Activated CD4-positive, alpha-beta T cell treated with anti-CD3 and anti-CD28 coated beads, Interleukin-2, amount 50 U/mL, for 4 hours (primary cell): ENCODE measurements at places on chromosomes 12 and 14.
A peak's percentile ranks its signal among the peaks of the same experiment; 100 is the strongest.

- DNase-seq = no peak
These were observed 105.2 kb upstream of the CDKN3 start for GRCh38 chr14:54291491-54292191.

DNA sequence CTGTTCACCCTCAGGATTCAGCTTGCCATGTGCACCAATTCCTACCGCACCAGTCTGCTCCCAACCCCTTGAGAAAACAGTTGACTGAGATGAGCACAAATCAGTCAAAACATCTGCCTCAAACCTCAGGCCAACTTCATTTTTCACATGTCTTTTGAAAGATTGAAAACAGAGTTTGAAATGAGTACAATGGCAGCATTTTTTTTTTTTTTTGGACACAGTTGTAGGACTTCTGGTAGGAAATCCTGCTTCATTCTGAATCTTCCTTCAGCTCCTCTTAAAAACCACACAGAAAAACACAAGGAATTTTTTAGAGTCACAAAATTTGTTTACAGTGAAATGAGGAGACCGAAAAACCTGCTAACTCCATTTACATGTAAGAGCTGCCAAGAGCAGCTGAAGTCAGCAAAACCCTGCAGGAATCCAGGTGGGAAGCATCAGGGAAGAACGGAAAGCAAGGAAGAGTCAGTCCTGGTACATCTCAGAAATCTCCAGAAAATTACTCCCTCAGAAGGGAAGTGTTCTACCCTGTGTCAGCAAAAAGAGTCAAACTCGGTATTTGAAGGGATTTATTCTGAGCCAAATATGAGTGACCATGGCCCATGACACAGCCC lies 100.3 kb upstream of the TMTC1 start:
- DNase-seq = no peak

DNA sequence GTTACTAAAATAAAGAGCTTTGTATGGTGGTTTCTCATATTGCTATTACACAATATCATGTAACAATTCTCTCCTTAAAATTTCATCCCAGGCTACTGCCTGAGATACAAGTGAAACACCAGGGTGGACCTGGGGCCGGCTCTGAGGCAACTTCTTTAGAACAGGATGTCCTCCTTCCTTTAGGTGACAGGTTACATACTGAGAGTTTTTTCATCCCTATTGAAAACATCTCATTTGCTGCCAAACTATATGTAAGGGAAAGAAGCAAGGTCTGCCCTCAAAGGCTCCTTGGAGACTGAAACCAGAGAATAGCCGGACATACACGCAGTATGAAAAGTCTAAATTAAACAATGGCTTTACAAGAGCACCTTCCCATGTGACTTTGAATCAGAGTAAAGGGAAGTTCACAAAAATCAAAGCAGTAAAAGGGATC lies 139.9 kb downstream of the DUSP6 start:
- DNase-seq = no peak

GRCh38 chr12:114729731-114730130 lies 45.8 kb upstream of the TBX3 start:
- no peak for DNase-seq

DNA sequence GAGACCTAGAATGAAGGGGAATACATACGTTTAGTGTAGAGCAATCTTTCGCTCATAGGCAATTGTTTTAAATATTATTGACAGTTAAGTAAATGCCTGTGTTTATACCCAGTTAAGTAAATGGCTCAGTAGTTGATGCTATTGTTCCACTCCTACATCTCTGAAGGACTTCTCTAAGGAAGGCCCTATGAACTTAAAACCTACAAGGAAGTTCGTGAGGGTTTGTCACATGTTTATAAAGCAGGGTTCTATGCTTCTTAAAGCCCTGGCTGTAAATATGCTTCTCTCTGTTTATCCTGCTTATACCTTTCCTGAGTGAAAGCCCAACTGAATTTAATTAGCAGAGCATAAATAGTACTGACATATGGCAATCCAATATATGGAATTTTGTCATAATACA lies 282.1 kb upstream of the NPAS3 start:
- DNase-seq = no peak

GRCh38 chr12:12025799-12026386 lies 44.8 kb upstream of the BCL2L14 start:
- no peak for DNase-seq

DNA sequence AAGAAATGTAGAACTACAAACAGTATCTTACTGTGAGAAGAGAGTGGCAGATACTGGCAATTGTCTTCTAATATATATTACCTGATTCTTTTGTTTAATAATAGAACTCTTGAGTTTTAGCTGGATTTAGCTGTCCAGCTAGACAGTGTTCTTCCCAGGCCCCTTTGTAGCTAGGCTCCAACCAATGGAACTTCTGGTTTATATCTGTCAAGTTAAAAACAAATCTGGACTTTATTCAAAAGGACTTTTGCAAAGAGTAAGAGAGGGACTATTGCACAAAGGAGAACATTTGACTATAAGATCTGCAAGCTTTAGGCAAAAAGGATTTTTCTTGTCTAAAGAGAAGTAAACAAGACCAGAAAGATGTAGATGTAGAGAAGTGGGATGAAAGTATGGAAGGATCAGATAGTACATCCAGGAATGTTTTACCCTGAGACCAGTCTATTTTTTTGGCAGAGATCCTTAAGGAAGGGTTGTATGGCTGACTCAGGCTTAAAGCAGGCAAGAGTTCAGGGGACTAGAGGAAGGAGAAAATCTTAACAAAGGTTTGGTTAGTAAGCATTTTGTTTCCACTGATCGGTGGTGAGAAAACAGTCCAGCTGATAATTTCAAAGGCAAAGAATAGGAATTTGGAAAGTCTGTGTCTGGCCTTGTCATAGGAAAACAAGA lies 111.1 kb upstream of the PLEKHA5 start:
- DNase-seq = no peak

GRCh38 chr14:70622111-70622712 lies 19.5 kb upstream of the TTC9 start:
- DNase-seq = peak; percentile 44

DNA sequence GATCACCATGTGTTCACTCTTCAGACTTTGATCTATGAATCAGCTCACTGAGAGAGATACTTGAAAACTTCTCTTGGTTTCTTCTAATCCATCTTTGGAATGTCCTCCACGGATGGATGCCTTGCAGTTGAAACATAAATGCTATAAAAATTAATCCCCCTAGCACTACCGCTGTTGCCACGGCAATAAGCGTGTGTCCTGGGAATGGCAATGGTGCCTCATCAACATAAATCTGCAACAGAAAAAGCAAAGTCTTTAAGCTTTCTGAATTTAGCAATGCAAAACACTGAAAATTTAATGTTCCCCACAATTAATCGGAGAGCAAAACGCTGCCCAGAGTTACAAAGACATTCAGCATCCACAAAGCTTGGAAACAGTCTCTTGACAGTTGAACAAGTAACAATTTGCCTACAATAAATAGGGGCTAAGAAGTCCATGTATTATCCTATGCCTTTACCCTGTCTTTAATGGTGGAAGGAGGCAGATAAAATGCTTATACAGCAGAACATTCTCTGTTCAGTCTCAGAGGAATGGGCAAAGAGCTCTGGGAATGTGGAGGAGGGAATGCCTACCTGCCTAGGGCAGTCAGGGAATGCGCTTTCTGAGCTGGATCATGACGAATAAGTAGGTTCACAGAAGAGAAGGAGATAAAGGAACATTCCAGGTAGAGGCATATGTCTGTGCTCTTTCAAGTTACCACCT lies 70.9 kb upstream of the PPP4R3A start:
- no peak for DNase-seq

GRCh38 chr14:68779761-68780323 lies 13.0 kb downstream of the ZFP36L1 start:
- no peak for DNase-seq

DNA sequence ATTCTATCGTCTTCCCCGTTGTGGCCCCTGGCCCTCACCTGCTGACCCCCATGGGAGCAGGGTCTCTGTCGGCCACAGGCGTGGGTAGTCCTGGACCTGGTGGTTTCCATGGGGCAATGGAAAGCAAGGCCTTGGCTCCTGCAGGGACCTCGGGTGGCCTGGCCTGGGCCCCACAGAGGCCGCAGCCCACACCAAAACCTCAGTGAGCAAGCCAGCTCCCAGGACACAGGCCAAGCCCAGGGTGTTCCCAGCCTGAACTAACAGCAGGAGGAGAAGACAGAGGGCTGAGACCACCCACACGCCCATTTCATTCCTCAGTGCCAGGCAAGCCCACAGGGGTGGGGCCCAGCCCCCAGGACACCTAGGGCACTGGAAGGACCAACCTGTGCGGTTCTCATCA lies 16.9 kb downstream of the ABCB9 start:
- DNase-seq = no peak

DNA sequence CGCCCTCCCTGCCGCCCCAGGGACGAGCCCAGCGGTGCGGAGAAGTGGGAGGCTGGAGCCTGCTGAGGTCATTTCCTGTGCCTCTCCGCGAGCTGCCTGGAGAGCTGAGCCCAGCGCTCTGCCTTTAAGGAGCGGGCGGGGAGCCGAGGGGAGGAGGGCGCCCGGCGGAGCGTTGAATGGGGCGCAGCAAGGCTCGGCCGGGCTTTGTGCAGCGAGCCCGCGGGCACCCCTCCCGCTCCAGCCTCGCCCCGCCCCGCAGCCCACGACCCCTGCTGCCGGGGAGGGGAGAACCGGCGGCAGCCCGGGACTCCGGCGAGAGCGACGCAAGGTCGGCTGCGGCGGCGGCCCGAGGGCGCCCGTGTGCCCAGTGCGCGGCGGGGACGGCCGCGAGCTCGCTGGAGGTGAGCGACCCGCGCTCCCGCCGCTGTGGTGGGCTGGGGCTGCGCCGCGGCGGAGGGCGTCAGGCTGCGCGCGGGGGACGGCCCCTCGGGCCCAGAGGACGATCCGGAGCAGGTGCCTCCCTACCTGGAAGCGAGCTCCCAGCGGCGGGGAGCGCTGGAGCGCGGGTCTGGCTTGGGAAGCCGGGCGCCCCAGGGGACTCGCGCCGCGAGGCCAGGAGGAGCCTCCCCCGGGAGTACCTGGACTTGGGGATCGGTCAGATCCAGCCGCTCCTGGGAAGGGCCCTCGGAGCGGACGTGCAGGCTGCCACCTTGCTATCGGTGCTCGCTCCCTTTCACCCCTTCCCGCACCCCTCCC lies at the start of gene PLEKHH1:
TSS of gene PLEKHH1 (plus strand) at position 293 of the 756 bp plus-strand sequence. CDS start 8,578 bp downstream, outside the sequence.
- DNase-seq = peak; percentile 40

GRCh38 chr14:65297744-65298143 lies 114.8 kb upstream of the FUT8 start:
- DNase-seq = no peak

DNA sequence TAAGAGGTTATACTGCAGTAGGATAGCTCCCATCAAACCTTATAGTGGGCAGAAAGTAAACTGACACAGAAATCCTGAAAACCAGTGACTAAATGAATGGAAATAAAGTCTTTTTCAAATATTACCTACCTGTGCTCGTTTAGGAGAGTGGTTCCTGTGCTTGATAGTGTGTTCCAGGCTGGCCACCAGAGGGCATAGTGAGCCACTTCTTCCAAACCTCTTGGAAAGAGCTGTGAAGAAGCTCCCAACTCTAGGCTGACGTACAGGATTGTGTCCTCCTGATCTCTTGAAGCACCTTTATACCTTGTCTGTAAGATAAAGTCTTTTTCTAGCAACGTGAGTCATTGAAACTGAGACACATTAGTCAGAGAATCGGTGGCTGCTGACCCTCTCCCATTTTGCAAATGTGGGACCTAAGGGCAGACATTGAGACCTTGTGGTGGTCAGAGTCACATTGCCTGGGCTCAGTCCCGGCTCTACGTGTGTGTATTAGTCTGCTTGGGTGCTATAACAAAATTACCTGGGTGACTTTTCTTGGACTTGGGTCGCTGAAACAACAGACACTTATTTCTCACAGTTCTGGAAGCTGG lies 17.6 kb downstream of the TDP1 start:
- DNase-seq = peak; percentile 53

DNA sequence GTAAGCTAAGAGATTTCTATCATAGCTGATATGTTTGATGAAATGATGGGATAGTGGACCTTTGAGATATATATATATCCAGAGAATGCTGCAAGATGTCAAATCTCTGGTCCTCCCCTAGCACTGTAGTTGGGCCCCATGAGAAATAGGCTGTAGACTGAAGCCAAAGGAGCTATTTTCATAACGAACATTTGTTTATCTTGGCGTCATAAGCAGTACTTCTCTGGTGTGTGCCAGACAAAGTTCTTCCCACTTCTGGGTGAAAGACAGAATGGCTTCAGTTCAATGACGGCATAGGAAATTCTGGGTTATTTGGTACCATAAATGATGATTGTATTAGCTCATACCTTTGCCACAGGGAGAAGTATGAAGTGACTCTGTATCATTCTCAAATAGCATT lies 534.3 kb downstream of the SOX5 start:
- no peak for DNase-seq

DNA sequence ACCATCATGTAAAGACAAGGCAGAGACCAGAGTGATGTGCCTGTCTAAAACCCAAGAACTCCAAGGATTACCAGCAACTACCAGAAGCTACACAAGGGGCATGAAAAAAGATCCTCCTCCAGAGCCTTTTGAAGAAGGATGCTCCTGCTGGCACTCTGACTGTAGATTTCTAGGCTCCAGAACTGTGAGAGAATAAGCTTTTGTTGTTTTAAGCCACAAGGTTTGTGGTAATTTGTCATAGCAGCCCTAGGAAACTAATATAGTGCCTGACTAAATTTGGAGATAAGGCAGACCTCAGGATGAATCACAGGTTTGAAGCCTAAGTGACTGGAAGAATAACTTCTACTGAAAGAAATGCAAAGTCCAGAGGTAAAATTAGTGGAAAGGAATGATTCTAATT lies 132.9 kb downstream of the CEP83 start:
- DNase-seq = no peak

GRCh38 chr14:38391334-38391733 lies 135.4 kb upstream of the CLEC14A start:
- no peak for DNase-seq

- DNase-seq = no peak
These were observed 114.3 kb downstream of the NPAS3 start for GRCh38 chr14:33052943-33053342.

DNA sequence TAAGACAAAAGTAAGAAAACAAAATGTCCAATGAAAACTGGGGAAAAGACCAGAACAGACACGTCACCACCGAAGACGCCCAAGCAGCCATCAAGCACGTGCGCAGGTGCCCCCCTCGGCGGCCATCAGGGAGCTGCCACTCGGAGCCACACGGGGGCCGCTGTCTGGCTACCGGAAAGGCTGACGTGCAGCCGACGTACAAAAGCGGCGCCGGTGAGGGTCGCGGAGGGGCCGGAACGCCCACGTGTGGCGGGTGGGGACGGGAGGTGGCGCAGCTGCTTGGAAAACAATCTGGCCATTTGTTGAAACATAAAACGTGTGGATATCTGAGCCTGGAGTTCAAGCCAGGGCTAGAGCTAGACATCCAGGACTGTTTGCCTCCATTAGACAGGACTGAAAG lies 60.7 kb downstream of the GALNT9 start:
- DNase-seq = no peak
